ENCODE measurements at places on chromosomes 13 and 19.

DNA sequence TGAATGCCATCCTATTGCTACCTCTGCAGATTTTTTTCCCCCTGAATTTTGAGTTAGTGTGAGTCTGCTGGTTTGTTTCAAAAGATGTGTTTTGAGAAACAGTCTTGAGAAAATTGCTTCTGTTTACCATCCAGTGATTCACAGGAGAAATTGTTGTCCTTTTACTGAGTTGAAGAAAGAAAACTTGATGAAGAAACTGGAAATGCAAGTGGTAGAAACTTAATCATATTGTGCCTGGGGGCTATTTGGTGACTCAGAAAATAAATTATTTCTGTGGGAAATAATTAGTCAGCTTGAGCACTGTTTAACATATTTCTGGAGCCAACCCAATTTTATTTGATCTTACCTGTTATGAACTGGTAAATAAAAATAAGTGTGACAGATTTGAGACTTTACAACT is 35.4 kb downstream of the PAN3 start:
- no peak for DNase-seq

DNA sequence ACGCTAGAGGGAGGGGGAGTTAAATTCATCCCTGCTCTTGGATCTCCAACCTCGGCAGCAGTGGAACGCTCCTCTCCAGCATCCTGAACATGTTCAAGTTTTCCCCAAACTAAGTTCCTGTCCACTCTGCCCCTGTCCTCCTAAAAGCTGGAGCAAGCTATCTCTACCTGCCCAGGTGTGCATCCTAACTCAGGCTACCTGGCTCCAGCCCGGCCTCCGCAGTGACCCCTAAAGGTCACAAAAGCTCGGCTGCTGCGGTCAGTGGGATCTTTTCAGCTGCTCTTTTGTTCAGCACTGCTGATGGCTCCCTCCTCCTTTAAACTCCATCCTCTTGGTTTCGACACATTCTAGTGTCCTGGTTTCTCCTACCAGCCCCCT is 1.4 kb downstream of the DCUN1D2 start:
- DNase-seq = no peak

DNA sequence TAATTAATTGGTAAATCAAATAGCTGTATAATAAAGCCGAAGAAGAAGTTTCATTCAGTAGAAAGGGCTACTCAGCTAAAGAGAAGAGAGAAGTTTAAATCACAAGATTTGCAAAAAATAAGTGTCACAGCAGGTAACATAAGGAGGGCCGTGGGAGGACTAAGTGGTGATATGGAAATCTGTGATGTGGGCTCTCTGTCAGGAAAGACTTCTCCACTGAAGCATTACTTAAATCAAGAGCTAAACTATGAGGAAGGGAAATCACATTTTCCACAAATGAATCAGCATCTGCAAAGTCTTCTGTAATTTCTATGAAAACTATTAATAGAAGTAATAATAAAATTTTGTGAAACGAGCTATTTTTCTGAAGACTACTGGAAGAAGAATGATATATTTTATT is 153.8 kb downstream of the PCDH9 start:
- DNase-seq = no peak

- DNase-seq = no peak
Measured at GRCh38 chr19:17347361-17347760, 10.0 kb downstream of the GTPBP3 start.

GRCh38 chr13:39407786-39408185 is 195.2 kb downstream of the LHFPL6 start:
- no peak for DNase-seq

DNA sequence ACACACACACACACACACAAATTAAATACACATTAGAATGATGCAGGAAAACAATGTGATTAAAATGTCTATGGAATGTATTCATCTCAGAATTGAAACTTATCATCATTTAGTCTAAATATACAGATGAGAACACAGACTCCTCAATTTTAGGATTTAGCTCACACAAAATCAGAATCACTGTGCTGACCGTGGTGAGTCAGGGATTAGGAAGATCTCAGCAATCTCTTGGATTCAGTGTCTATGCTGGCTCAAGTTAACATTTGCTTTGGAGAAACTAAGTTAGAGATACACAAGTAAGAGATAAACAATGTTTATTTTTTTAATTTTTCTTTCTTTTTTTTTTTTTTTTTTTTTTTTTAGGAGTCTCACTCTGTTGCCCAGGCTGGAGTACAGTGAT is 323.6 kb downstream of the KLF12 start:
- no peak for DNase-seq

DNA sequence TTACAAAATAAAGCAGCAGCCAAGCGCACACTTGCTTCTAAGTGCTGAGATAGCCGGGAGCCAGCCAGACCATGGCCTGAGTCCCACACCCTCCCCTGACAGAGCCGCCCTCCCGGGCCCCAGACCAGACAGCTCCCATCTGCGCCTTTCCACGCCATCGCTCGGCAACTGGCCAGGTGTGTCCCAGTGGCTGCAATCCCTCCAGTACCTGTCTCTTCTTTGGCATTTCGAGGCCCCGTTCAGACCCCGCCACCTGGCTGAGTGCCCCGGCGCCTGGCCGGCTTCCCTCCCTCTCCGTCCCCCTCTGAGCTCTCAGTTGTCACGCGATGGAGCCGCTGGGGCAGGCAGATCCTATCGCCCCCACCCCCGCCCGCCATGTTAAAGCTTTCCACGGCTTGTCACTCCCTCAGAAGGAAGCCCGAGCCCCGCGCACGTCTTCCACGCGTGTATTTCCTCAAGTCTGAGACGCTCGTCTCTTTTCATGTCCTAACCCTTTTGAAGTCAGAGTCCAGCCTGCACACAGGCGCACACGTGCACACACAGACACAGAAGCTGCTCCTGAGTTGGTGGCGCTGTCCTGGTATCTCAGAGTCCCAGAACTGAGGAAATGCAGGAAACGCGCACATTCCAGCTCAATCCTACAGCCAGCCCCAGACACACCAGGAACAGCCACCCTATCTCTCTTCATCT is 7.9 kb downstream of the MLLT1 start:
- no peak for DNase-seq

DNA sequence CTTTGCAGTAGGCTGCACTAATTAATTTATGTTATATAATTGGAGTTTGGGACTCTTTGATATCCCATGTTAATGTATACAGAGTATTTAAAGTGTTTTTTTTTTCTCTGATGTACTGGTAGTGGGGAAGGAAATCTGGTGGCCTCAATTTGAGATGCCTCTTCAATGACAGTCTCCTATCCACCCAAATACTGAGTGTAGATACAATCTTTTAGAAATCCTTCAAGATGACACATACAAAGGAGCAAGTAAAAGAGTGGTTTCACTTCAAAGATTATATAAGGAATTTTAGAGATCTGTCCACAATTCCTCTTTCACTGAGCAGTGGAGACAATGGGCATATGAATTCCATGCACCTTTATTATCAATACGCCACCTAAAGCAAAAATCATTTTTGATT is 15.1 kb downstream of the NALCN start:
- DNase-seq = no peak

GRCh38 chr19:8569066-8569771 is 8.0 kb downstream of the MYO1F start:
- DNase-seq = peak; percentile 34

GRCh38 chr19:1279782-1280341 is 4.5 kb downstream of the FAM174C start:
- no peak for DNase-seq

DNA sequence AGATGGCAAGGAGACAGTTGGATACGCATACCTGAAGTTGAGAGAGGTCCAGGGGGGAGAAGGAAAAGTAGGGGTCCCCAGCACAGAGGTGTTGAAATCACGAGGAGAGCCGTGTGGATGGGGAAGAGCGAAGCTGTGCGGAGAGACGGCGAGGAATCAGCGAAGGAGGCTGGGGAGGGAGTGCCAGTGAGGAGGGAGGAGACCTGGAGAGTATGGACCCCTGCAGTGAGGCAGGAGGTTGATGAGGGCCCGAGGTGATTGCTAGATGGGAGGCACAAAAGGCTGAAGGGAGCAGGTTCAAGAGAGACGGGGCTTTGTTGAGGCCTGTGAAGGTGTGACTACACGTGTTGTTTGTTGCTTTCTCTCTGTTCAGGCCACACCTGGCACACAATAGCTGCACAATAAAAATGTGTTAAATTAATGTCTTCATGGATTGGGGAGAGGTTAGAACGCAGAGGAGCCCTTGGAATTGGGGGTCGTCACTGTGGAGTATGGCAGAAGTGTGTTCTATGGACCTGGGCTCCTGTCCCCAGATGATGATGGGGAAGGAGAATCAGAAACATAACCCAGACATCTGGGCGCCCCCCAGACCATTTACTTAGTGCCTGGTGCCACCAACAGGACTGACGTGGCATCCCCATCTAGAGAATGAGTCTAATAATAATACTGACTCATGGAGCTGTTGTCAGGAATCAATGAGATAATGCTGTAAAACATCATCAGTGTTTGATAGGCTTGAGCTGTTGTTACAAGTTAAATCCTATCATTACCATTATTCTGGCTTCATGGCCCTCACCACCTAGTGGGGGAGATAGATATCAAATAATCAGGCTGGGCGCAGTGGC is 137.5 kb downstream of the SIPA1L3 start:
- no peak for DNase-seq

GRCh38 chr13:106348075-106348840 is 187.2 kb downstream of the EFNB2 start:
- DNase-seq = no peak

DNA sequence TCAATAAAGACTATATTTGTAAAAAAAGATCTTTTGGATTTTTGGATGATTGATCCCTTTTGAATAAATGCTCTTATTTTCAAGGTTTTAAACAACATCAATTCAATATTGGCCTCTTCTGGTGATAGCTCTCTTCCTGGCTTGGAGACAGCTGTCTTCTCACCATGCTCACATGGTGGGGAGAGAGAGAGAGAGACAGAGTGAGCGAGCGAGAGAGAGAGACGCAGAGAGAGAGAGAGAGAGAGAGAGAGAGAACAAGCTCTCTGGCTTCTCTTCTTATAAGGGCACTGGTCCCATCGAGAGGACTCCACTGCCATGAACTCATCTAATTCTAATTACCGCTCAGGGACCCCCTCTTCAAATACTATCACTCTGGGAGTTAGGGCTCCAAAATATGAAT is 32.1 kb upstream of the FARP1 start:
- no peak for DNase-seq

- no peak for DNase-seq
Measured at GRCh38 chr19:6095760-6096159, 14.5 kb downstream of the RFX2 start.

DNA sequence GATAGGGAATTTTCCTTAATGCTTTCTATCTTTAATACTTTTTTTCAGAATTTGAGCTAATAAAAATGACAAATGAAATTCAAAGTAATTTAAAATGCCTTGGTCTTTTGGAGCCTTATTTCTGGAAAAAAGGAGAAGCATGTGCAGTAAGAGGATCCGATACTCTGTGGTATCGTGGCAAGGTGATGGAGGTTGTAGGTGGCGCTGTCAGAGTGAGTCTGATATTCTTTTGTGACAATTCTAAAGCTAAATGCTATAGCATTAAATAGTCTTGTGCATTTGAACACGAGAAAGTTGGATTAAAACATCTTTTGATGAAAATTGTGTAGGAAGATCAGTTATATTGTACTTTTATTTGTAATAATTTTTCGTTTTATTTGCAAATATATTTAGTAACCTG is 95.0 kb downstream of the RNF17 start:
- no peak for DNase-seq

DNA sequence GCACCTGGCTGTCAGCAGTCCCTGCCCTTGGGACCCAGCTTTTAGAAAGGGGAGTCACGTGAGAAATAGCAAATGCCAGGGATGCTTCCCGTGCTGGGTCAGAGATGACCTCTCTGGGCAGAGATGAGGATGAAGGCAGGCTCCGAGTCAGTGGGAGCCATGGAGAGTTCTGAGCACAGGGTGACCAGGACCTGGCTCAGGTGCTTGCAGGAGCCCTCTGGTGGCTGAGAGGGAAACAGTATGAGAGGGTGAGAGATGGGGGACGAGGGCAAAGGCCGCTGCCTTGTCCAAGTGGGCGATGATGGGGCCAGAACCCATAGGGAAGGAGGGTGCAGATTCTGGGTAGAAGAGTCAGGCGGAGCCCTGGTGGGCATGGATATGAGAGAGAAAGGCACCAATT is 15.8 kb downstream of the TMED1 start:
- DNase-seq = no peak

- DNase-seq = peak; percentile 54
Measured at GRCh38 chr19:17079710-17080439, 4.3 kb downstream of the MYO9B start.

DNA sequence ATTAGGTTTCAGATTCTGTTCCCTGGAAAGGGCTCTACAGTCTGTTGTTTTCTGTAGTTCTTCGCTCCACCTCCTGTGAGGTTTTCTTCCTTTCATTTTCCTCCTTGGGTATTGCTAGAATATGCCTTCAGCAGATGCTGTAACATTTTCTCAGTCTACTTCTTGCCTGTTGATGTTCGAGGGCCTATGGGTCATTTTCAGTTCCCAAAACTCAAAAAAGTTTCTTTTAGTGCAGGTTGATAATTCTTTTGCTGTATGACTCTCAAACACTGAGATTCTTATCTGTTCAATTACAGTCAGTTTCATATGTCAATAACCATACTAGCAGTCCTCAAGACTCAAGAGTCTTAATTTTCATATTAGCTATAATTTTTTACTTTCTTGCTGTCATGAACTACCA is 268.3 kb downstream of the RFC3 start:
- DNase-seq = no peak

- no peak for DNase-seq
Measured at GRCh38 chr13:51557875-51558612, 26.2 kb upstream of the WDFY2 start.

DNA sequence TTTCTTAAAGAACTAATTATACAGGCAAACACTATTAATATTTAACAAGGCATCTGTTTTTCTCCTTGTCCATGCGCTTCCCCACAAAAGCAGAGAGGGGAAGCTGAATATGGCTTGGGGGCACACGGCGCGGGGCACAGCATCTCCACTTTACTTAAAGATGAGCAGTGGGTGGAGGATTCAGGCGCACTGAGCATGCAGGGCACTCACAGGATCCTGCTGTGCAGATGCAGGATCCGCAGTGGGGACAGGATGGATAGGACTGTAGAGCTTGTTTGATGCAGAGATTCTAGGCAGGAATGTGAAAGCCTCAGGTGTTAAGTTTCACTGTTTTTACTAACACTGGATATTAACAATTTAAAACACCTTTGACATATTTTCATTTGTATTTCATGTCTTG is 43.3 kb downstream of the ATP11A start:
- no peak for DNase-seq

GRCh38 chr19:45056831-45057230 is 18.0 kb downstream of the CLASRP start:
- no peak for DNase-seq

GRCh38 chr19:30669329-30670010 is 297.3 kb downstream of the ZNF536 start:
- DNase-seq = no peak

DNA sequence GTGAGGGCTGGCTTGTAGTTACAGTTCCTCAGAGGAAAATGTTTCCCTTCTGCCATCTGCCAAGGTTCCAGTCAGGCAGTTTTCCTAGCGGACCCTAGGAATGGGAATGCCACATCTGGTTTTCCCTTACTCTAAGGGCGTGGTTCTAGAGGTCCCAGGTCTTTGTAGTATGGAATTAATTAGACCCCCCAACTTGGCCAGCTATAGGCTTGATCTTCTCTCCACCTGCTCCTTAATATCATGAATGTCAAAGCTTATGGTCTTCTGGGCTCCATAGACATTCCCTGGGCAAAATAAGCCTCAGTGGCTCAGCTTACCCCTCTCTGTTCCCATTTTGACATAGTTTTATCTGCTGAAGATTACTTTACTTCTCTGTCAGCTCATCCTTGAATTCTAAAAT is 70.0 kb downstream of the ZNF568 start:
- no peak for DNase-seq

GRCh38 chr13:103255587-103256301 is 189.5 kb upstream of the SLC10A2 start:
- no peak for DNase-seq

Measured in stimulated activated CD8-positive, alpha-beta memory T cell treated with anti-CD3 and anti-CD28 coated beads, Interleukin-4, amount 100 ng/mL, for 4 hours (primary cell).